Ammon's horn (tissue), 1 donor: ENCODE measurements at places on chromosomes 2 and 18.

DNA sequence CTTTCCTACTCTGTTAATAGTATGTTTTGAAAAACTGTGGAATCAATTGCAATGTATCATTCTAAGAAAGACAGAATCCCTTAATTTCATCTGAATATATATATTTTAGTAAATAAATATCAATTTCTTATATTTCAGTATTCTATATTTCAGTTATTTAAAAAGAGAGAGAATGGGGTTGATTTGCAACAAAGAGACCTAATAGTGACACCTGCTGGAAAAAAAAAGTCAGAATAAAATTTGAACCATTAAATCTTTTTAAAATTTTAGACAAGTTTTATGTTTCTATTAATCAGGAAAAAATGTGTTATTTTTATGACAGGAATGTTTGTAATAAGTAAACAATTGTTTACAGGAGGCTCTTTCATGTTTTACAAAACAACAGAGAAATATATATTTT lies 20.7 kb upstream of the CCNT2 start:
- DNase-seq = no peak

DNA sequence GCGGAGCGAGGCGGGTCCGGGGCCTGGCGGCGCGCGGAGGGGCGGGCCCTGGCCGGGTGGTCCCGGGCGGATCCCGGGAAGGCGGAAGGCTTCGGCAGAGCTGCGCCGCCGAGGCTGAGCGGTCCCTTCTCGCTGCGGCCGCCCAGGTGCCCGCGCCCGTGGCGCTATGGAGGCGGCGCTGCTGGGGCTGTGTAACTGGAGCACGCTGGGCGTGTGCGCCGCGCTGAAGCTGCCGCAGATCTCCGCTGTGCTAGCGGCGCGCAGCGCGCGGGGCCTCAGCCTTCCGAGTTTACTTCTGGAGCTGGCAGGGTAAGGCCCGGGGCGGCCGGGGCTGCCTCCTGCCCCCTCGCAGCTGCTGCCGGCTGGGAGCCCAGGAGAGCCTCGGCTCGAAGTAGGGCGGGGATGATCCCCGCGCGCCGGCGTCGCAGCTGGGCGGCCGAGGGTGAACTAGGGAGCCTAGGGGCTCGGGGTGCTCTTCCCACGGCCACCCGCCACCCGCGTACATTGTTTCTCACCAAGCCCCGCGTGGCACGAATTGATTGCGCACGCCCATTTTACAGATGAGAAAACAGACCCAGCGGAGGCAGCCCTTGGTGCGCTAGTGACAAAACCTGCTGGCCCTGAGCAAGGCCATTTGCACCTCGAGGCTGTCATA lies at the start of gene SLC66A3:
Gene SLC66A3 (plus strand): TSS at position 87 of the 655 bp plus-strand sequence. CDS start 80 bp downstream, at position 167.
- DNase-seq = no peak

DNA sequence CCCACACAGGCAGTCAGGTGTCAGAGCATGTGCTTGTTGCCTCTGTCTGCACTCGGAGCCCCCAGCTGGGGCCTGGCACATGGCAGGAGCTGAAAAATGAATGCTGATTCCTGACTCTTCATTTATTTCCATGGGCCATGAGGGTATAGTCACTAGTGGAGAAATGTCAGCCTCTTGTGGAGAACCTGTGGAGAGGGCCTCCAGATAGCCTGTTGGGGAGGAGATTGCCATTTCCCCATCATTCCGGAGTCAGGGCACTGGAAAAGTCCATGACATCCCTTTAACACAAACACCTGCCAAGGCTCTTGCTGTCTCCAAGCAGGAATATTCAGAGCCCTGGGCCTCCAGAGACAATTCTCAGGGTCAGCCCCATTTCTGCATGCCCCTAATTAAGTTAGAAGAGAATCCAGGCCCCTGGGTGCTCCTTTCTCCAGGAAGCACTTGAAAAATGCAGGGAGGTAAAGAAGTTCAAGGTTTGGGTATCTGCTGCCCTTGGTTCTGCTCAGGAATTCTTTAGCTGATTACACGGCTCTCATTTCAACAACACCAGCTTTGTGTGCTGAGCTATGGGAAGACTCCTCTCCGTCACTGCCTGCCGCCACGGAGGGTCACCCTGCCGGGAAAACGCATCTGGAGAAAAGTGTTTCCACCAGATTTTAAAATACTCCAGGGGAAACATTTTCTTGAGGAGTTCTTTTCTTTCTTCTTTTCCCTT lies 311.3 kb downstream of the MYCN start:
- DNase-seq = no peak

DNA sequence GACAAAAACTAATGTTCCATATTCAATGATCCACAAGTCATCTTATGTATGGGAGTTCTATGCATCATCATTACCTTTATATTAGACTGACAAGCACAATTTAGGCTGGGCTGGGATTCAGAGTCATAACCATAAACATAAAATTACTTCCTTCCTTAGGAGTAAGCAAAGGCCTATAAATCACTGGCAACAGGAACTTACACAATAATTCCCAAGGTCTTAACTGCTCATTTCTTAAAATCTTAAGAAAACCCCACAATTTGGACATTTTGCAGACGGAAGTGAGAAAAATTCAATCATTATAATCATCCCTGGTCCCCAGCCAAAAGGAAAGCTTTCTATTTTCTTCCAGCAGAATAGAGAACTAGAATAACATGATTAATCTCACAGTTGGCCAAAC lies 232.3 kb downstream of the DYM start:
- DNase-seq = no peak

DNA sequence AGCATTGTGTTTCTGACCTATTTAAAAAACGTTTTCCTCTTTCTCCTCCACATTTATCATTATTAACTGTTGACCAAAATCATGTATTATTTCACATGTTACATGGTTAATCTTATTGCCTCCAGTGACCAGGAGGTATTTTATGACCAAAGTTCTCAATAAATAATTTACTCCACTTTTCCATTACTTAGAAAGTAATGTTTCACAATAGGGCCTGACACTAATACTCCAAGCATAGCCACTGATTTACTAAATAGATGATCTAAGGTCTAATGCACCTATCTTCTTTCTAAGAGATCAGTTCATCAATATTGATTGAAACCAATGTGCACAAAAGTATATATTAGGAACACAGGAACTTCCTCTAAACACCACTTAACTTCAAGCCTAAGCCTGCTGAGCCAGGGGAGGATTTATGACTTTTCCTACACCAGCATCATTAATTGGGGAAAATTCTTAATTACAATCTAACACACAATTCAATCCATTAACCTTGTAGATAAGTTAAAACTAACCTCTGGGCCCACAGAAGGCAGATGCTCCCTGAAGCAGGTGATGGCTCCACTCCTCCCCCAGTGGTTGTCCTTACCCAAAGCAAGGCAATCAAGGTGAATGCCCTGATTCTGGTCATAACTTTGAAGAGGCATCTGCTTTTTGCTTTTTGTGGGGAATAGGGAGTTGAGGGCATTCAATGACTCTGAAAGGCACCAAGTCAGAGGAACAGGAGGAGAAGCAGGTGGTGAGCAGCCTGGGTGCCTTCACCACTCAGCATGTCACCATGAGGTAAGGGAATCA lies 33.9 kb downstream of the RBMS1 start:
- no peak for DNase-seq

DNA sequence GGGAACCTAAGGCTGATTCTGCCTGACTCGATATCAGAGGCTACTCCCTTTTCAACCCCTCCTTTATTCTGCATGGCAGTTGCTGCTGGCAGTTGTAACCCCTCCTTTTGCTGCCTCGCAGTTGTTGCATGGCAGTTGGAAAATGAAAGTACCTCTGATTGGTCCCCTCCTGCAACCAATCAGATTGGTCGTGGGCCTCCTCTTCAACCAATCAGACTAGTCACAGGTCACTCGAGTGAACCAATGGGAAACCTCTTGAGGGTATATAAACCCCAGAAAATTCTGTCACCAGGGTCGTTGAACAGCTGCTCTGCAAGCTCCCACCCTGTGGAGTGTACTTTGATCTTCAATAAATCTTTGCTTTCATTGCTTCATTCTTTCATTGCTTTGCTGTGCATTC lies 294.3 kb upstream of the SLC8A1 start:
- no peak for DNase-seq

DNA sequence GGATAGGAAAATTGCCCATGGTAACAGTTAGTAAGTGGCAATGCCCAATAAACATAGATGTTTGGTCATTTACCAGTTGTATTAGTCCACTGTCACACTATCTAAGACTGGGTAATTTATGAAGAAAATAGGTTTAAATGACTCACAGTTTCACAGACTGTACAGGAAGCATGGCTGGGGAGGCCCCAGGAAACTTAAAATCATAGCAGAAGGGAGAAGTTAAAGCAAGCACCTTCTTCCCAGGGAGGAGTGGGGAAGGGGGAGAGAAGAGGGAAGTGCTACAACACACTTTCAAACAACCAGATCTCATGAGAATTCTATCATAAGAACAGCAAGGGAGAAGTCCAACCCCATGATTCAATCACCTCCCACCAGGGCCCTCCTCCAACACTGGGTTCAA lies 23.4 kb downstream of the NR4A2 start:
- no peak for DNase-seq

DNA sequence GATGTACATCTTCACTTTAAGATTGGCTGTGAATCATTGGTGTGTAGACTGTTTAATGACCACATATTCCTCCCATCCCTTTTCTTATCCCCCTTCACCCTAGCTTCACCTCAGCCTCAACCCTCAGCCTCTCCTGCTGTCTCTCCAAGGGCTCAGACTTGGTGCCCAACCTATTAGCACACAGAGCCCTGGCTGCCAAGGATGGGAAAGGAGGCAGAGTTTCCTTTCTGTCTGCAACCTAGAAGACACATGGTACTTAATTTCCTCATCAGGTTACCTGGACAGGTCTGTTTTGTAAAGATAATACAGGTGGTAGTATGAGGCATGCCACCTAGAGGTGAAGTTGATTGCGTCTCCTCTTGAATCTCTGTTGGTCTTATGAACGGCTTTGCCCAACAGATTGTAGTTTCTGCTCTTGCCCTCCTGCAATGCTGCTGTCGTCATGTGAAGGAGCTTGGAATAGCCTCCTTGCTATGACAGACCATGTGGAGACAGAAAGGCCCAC lies 44.5 kb upstream of the RMND5A start:
- DNase-seq = no peak

DNA sequence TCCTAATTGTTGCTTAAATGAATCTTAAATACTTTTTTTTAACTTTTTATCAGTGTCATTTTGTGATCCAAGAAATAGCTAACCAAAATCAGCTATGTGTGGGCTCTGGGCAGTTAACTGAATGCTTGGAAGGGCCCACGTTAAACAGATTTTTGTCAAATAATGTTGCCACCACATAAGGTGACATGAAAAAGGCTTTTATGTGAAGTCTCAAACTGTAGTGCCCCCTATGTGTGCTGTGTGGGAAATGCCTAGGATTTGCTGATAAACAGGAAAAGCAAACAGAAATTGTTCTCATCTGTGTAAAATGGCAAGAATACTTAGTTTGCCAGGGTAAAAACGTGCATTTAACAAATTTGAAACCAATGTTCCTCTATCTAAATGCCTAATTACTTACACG lies 242.2 kb downstream of the ZNF516 start:
- peak; percentile 33 for DNase-seq

DNA sequence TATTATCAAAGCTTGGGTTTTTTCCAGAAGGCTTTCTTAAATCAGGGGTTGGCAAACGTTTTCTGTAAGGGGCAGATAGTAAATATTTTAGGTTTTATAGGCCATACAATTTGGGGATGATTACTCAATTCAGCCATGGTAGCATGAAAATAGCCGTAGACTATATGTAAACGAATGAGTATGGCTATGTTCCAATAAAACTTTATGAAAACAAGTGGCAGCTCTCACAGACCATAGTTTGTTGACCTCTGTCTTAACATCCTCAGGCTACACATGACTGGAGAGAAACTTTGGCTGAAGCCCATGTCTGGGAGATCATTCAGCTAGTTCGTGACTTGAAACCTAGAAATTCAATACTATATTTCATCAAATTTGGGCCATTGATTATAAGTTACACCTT lies 30.2 kb downstream of the UGP2 start:
- no peak for DNase-seq

DNA sequence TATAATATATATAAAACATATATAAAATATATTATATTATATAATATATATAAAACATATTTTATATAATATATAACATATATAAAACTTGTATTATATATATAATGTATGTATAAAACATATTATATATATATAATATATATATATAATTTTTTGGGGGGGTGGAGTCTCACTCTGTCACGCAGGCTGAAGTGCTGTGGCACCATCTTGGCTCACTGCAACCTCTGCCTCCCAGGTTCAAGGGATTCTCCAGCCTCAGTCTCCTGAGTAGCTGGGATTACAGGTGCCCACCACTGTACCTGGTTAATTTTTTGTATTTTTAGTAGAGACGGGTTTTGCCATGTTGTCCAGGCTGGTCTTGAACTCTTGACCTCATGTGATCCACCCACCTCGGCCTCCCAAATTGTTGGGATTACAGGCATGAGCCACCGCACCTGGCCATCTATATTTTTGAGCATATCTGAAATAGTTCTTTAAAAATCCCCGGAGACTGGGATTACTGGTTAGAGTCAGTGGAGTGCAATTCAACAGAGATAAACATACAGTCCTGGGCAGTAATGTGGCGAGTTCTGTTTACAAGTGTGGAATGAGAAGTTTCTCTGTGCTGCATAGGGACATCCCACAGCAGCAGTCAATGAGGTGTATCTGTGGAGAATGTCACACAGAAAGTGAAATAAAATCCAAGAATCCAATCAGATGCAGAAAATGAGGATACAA lies 208.4 kb downstream of the MYCN start:
- no peak for DNase-seq

DNA sequence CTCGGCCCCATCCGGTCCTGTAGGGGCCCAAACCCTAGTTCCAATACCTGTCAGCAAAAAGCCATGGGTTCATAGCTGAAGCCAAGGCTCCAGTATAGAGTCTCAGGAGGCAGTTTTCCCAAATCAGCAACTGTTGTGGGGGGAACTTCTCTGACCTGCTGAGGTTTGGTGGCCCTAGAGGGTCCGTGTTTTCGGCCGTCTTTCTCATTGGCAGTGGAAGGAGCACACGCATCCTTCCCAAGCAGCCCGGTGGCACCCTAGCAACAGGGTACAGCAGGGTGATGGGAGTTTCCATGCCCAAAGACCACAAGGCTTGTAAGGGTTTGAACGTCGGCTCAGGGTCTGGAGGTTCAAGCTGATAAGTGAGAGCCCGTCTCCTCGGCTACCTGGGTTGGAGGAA lies 6.6 kb downstream of the FOSL2 start:
- no peak for DNase-seq

- no peak for DNase-seq
Observed at GRCh38 chr18:60018618-60019462, 119.0 kb downstream of the PMAIP1 start.

- DNase-seq = no peak
Observed at GRCh38 chr18:49846361-49846662, 33.0 kb upstream of the ACAA2 start.

- DNase-seq = no peak
Observed at GRCh38 chr2:175227393-175227792, 45.9 kb upstream of the ATP5MC3 start.

DNA sequence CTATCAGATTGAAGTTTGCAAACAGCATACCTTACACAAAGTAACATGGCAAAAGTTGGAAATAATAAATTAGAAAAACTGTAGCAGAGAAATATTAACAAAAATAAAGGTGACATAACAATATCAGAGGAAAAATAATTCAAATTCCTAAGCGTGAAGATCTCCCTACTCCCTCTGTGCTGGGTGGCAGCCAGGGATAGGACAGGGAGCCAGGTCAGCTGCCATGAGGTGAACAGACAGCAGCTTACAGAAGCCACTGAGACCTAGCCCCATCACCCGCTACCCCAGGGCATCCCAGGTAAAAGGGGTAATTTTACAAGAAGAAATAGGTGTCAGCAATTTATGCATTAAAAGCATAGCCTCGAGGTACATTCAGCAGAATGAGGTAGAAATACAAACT lies 423.8 kb upstream of the HS6ST1 start:
- no peak for DNase-seq

- no peak for DNase-seq
Observed at GRCh38 chr2:44753552-44754285, 187.8 kb upstream of the SIX3 start.
